ENCODE measurements at places on chromosomes 6 and 20. TPM values are rescaled to one million over a fixed set of nuclear protein-coding genes. Genes with fewer than 3 reads are reported as not detected.

GRCh38 chr6:108872575-108872974 is 24.4 kb downstream of the ARMC2 start:
- no peak overlapping the region for H3K4me3 ChIP-seq
- H3K27me3 ChIP-seq: no peaks in the 10 kb centered on the region
- no peak for DNase-seq
- no peaks in the 10 kb centered on the region for H3K4me1 ChIP-seq
- H3K27ac ChIP-seq: no peak overlapping the region

The AGPAT4 gene
- 2.6 TPM for total RNA-seq

DNA sequence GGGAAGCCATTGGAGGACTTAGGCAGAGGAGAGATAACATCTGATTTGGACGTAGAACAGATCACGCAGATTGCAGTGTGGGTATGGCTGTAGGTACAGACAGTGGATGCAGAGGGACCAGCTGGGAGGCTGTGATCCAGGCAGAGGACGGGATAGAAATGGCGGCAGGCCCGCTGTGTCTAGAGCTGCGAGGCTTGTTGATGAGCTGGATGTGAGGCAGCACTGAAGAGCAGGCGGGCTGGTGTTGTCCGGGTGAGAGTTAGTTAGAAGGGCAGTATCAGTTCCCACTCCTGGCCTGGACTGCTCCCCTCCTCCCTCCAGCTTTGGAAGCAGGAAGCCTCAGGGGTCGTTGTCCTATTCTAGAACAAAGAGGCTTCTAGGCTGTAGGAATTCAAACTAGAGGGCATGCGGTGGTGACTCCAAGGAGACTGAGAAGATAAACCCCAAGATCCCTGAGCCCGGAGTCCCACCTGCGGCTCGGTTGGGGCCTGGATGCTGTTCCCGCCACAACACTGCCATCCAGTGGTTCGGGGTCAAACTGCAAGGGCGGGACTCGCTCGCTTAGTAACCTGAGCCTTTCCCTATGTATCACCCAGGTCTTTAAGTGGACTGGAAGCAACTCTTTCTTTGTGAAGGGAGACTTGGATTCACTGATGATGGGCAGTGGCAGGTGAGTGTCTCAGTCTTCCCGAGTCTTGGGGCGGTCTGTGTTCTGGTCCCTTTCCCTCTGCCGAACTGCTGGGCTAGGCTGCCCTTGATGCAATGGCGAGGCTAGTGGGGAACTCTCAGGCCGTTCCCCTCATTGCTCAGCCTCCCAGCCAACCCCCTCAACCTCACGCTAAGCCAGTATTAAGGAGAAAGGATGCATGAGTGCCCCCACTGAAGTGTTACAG is 11.2 kb downstream of the TLDC2 start:
- H3K27me3 ChIP-seq: no peaks in the 10 kb centered on the region
- no peak overlapping the region for H3K4me3 ChIP-seq
- H3K4me1 ChIP-seq: no peaks in the 10 kb centered on the region
- peak; percentile 91 for DNase-seq
- no peak overlapping the region for H3K27ac ChIP-seq

- H3K36me3 ChIP-seq: no peaks in the 10 kb centered on the region
- no peak for DNase-seq
- no peak overlapping the region for H3K4me3 ChIP-seq
- H3K27ac ChIP-seq: no peak overlapping the region
Measured at GRCh38 chr20:46289432-46289831, 18.9 kb downstream of the CDH22 start.

DNA sequence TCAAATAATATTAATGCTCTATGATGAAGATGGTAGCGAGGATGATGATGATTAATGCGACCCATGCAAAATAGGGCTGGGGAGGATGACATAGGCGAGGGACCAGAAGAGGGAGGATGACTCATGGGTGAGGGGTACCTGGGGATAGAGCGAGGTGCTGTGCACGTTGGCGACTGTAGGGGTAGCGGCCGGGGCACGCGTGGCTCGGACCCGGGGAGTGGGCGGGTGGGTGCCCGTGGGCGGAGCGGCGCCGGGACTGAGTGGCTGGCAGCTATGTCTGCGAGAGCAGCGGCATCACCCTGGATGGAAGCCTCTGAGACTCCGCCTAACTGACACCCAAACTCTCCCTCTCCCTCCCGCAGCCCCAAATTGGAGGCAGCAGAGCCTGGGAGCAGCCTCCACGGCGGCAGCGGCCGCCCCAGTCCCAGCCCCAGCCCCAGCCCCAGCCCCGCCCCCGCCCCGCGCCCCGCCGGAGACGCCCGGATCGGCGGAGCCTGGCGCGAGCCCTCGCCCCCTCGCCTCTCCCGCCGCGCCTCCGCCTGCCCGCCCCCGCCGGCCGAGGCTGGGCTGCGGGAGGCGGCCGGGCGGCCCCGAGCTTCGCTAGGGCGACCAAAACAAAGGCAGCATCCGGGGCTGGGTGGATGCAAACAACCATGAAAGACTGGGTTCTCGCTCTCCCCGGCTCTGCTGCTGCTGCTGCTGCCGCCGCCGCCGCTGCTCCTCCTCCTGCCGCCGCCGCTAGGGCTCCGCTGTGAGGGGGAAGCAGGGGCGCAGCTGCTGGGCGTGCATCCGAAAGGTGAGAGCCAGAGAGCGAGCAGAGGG is at the start of gene RIMS1:
TSS of gene RIMS1 (plus strand) at position 367 of the 822 bp plus-strand sequence. CDS start 474 bp downstream, outside the sequence.
- no peak within 1 kb of the TSS for H3K27ac ChIP-seq
- H3K4me1 ChIP-seq: no peaks in the 10 kb centered on the region
- no peaks in the 10 kb centered on the region for H3K36me3 ChIP-seq
- no peak for DNase-seq
- H3K27me3 ChIP-seq: no peaks in the 10 kb centered on the region
- H3K4me3 ChIP-seq: peak within 1 kb of the TSS; percentile 38

The RIMS1 gene
- total RNA-seq: 1.3 TPM

DNA sequence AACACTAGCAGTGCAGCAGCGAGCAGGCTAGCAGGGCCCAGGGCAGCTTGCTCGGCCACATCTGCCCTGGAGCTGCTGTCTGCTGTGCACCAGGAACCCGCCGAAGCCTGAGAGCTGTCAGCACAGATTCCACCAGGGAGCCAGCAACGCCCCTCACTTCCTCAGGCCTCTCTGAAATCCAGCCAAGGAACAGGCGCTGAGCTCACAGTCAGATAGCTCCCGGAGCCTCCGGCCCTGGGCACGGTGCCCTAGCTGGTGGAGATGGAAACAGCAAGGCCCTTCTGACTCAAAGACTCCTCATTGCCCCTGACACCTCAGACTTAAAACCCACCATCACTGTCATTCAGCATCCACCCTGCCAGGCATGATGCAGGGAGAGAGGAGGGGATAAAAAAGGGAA is 839.4 kb downstream of the MAFB start:
- DNase-seq: peak; percentile 87
- H3K4me3 ChIP-seq: no peak overlapping the region
- H3K4me1 ChIP-seq: peaks cover 26% of the 10 kb centered on the region
- H3K27ac ChIP-seq: peak overlapping the region; percentile 50
- no peaks in the 10 kb centered on the region for H3K36me3 ChIP-seq
- H3K27me3 ChIP-seq: no peaks in the 10 kb centered on the region

GRCh38 chr6:157681041-157681650 is 141.9 kb upstream of the SNX9 start:
- H3K4me1 ChIP-seq: no peaks in the 10 kb centered on the region
- no peak for DNase-seq
- H3K36me3 ChIP-seq: no peaks in the 10 kb centered on the region
- no peak overlapping the region for H3K4me3 ChIP-seq
- H3K27ac ChIP-seq: no peak overlapping the region
- no peaks in the 10 kb centered on the region for H3K27me3 ChIP-seq

DNA sequence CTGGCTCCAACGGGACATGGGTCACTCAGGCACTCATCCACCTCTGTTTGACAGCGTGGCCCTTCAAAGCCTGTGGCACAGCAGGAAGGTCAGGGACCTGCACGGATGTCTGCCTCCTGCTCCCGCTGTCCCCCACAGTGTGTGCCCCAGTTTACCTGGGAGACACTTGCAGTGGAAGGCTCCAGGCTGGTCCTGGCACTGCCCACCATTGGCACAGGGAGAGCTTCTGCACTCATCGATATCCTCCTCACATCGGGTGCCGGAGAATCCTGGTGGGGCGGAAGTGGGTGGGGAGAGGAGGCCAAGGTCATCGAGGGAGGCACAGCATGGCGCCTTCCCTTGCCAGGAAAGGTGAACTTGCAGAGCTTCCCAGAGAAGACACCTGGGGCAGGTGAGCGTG is 6.9 kb downstream of the NOTCH4 start:
- DNase-seq: no peak
- H3K27ac ChIP-seq: no peak overlapping the region
- no peak overlapping the region for H3K4me3 ChIP-seq
- H3K27me3 ChIP-seq: no peaks in the 10 kb centered on the region
- no peaks in the 10 kb centered on the region for H3K4me1 ChIP-seq

DNA sequence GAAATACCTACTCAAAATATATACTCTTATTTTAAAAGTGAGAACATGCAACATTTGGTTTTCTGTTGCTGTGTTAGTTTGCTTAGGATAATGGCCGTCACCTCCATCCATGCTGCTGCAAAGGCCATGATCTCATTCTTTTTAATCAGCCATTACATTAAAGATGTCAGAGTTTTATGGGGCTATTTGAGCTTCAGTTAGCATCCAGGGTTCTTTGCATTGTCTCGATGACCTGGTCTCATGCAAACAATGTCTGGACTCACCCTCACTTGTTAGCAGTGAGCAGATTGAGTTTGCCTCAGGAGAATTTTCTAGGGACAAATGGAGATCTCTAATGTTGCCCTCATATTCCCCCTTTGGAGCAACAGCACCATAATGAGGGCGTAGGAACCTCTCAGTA is 458.7 kb upstream of the AGPAT4 start:
- H3K4me1 ChIP-seq: no peaks in the 10 kb centered on the region
- no peaks in the 10 kb centered on the region for H3K27me3 ChIP-seq
- H3K4me3 ChIP-seq: no peak overlapping the region
- no peak for DNase-seq
- H3K36me3 ChIP-seq: no peaks in the 10 kb centered on the region

DNA sequence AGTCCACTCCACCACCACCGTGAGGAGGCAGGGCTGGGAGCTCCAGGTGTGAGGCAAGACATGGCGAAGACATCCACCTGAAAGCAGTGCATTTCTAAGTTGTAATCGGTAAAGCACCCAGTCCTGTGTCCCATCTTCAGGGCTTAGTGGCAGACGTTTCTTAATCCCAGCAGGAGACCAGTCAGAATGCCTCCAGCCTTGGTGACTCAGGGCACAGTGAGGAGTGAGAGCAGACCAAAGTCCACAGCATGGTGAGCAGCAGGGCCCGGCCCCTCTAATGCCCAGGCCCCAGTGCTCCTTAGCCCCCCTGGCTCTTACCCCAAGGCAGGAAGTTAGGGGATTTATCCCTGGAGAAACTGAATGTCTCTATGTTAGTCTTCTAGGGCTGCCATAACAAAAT is 183.9 kb downstream of the SYNDIG1 start:
- H3K4me1 ChIP-seq: no peaks in the 10 kb centered on the region
- H3K4me3 ChIP-seq: no peak overlapping the region
- H3K27me3 ChIP-seq: no peaks in the 10 kb centered on the region
- no peak overlapping the region for H3K27ac ChIP-seq
- no peak for DNase-seq

GRCh38 chr6:134634966-134635365 is 314.9 kb downstream of the ALDH8A1 start:
- peaks cover 9% of the 10 kb centered on the region for H3K4me1 ChIP-seq
- H3K27me3 ChIP-seq: no peaks in the 10 kb centered on the region
- H3K4me3 ChIP-seq: no peak overlapping the region
- H3K27ac ChIP-seq: no peak overlapping the region
- H3K36me3 ChIP-seq: no peaks in the 10 kb centered on the region

DNA sequence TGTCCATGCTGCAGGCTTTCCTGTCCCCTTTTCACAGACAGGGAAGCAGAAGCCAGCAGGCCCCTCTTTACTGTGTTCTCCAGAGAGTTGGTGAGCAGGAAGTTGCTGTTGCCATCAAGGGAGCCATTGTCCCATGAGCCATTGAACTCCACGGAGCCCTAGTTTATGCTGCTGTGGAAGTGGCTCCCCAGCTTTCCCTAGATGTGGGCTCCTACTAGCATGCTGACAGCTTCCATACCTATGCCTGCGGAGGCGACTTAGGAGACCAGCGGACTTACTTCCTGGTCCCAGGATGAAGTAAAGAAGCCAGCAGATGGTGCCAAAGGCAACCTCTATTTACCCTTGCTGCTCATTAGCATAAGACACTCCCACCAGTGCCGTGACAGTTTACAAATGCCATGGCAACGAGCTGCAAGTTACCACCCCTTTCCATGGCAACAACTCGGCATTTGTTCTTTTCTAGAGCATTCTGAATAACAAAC is 30.8 kb upstream of the FKBP1A start:
- no peaks in the 10 kb centered on the region for H3K36me3 ChIP-seq
- no peak overlapping the region for H3K4me3 ChIP-seq
- no peaks in the 10 kb centered on the region for H3K27me3 ChIP-seq
- no peak overlapping the region for H3K27ac ChIP-seq
- H3K4me1 ChIP-seq: no peaks in the 10 kb centered on the region
- DNase-seq: no peak

DNA sequence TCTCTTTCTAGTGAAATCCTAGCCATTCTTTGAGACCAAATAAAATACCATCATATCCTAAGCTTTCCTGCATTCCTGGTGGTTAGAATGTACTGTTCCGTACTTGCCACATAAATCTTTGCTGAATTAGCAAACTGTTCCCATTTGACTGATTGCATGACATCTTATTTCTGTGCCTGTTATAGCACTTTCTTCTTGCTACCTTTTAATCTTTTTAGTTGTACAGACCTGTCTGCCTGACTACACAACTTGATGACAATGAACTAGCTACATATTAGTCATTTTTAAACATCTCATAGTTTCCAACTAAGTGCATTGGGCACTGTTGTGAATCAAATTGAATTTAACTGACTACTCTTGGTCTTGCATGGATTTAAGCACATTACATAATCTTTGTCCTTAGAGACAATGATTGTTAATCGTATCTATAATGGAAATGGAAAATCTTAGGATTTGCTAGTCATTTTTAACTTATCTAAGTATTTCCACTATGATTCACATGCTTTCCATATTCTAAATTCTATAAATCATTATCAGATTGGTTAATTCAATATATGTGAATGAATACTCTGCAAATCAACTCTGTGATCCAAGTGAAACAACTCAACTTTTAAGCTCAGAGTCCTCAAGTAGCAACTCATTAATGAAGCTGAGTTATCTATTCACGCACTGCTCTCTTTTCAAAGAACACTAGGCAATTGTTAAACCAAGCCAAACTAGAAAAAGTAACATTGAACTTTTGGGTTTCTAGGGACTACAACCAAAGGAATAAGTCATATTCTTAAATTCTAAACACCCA is 109.0 kb downstream of the TNFRSF21 start:
- no peaks in the 10 kb centered on the region for H3K27me3 ChIP-seq
- no peaks in the 10 kb centered on the region for H3K36me3 ChIP-seq
- DNase-seq: no peak
- no peaks in the 10 kb centered on the region for H3K4me1 ChIP-seq

The OR2H1 gene
- total RNA-seq: not detected

The KIF25 gene
- total RNA-seq: not detected

- no peaks in the 10 kb centered on the region for H3K36me3 ChIP-seq
- H3K27ac ChIP-seq: no peak overlapping the region
- H3K27me3 ChIP-seq: no peaks in the 10 kb centered on the region
- no peak overlapping the region for H3K4me3 ChIP-seq
- no peaks in the 10 kb centered on the region for H3K4me1 ChIP-seq
- DNase-seq: no peak
Measured at GRCh38 chr20:36424314-36424713, 117.0 kb upstream of the MYL9 start.

The TLDC2 gene
- total RNA-seq: not detected

Measured in right atrium auricular region (tissue), 2 donors.